Spinal cord (tissue), 10 donors: ENCODE measurements at places on chromosomes 2 and 18. TPM values are rescaled to one million over a fixed set of nuclear protein-coding genes. Genes with fewer than 3 reads are reported as not detected.

CCBE1 gene
- 1.9 TPM for total RNA-seq

E2F6 gene
- 15.2 TPM for total RNA-seq

SPC25 gene
- total RNA-seq, result 9.4 TPM

OR6B2 gene
- total RNA-seq, result not detected

DNA sequence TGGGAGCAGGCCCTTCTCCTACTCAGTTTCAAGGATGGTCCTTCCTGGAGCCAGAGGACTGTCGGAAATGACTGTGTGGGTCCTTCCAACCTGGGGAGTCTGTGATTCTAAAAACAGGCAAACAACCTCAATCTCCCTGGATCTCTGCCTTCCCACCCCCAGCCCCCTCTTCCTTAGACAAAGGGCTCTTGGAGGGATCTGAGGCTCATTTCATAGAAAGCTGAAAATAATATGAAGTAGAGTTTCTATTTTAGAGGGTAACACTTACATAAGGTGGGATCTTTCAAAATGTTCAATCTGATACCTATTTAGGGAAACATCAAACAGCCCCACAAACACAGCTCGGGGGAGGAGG is 69.4 kb downstream of the RHOB start:
- no peak for DNase-seq
- H3K27me3 ChIP-seq, result no peaks in the 10 kb centered on the region
- no peaks in the 10 kb centered on the region for H3K36me3 ChIP-seq
- H3K27ac ChIP-seq, result peak overlapping the region; percentile 97

DNA sequence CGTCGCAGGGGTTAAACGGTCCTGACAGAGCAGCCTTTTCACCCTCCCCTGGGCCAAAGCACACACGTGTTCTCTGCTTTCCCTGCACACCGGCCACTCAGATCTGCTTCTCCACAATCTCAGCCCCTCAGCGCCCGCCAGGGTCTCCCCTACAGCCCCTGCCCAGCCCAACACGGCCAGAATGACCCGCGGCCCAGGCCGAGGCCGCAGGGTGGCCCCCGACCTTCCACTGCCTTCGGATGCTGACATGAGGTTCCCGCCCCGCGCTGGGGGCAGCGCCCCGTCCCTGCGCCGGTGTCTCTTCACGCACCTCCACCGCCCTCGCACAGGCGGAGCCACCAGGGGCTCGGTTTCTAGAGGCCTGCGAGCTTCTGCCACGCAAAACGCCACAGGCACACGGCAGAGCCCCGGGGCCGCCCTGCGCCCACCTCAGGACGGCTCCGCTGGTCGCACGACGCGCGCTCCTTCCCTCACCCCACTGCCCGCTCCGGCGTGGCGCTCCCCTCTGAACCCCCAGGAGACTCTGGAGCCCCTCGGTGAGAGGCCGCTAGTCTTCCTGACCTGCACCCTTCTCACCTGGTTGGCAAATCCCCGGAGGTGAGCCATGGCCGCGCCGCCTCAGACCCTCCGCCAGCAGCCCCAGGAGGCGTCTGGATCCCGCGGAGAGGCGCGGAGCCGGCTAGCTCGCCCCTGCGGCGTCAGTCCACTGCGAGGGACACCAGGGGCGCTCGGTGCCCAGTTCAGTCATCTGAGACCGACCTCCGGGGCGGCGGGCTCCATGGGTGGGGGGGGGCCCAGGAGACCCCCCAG is 749 bp downstream of the STK25 start:
- DNase-seq, result peak; percentile 24
- H3K4me1 ChIP-seq, result peaks cover 36% of the 10 kb centered on the region
- no peaks in the 10 kb centered on the region for H3K27me3 ChIP-seq
- H3K36me3 ChIP-seq, result peaks cover 35% of the 10 kb centered on the region
- H3K27ac ChIP-seq, result no peak overlapping the region

DNA sequence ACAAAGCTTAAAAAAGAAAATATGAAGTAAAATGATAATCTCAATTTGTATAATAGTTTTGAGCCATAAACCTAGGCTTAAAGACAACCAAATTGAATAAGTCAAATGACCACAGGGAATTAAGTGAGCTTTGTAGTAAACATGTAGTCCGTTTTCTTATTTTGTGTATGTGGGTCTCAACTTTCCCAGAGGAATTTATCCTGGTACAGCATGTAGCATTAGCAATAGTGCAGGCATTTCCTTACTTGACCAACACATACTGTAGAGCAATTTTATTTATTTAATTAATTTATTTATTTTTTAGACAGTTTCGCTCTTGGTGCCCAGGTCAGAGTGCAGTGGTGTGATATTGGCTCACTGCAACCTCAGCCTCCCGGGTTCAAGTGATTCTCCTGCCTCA is 37.5 kb upstream of the MTCL1 start:
- no peaks in the 10 kb centered on the region for H3K36me3 ChIP-seq
- H3K4me3 ChIP-seq, result no peak overlapping the region
- no peak overlapping the region for H3K27ac ChIP-seq
- H3K27me3 ChIP-seq, result no peaks in the 10 kb centered on the region
- DNase-seq, result no peak

DNA sequence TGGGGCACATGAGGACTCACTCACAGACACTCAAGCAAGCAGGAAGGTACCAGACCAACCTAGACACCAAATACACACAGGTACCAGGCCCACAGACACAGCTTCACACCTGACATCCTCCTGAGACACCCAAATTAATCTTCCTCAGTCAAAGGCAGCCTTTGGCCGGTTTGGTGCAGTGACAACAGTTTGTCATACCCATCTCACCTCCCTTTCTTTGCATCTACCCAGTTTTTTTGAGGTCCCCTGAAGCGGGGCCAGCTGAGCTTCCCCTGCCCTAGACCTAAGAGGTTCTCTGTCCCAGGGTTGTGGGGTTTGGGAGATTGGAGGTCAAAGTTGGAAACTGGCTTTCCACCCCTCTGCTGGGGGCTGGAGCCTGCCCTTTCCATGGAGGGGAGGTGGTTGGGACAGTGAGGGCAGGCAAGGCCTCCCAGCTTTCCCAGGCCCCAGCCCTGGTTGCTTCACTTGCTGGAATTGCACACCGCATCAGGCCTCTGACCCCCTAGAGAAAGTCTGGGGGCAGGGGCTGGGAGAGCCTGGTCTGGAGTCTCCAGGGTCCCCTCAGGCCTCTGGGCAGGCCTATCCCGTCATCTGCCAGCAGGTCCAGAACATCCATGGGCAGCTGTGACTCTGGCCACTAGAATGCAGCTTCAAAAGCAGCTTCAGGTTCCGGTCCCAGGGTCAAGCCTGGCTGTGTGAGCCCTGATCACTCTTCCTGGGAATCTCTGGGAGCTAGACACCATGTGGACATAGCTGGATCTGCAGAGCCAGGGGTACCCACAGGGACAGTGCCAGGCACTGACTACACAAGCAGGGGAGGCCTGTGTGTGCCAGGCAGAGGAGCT is 12.5 kb upstream of the TEX261 start:
- no peaks in the 10 kb centered on the region for H3K36me3 ChIP-seq
- no peak overlapping the region for H3K4me3 ChIP-seq
- no peaks in the 10 kb centered on the region for H3K27me3 ChIP-seq
- H3K27ac ChIP-seq, result no peak overlapping the region

NPPC gene
- 17.9 TPM for total RNA-seq

TACR1 gene
- total RNA-seq, result 1.7 TPM
